ENCODE measurements at places on chromosomes 12 and 14.

DNA sequence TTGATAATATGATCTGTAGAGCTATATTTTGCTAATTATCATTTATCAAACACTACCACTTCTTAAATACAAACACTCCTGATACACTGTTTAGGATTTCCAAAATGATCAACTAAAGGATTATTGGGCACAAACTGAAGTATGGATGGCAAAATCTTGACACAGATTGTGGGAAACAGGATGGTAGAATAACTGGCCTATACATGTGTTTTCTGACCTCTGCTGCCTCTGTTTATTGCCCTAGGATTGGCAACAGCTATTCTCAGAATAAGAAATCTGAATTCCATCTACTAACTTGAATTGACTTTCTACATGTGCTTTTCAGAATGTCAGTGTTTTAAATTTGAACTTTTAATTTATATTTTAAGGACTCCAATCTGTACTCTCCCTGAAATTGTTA, 209.1 kb downstream of the MED13L start:
- no peak for DNase-seq

DNA sequence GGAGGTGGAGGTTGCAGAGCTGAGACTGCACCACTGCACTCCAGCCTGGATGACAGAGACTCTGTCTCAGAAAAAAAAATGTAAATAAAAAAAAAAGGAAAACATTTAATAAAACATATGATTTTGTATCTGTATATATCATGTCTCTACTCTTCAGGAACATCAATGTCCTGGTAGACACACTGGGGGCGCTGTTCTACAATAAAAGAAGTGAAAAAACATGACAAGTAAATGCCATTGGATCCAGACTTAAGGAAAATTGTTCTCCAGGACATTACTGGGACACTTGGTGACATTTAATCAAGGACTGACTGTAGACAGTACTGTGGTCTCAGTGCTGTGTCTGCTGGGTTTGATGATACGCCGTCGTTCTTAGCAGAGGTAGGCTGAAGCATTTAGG, 15.5 kb upstream of the KLC1 start:
- no peak for DNase-seq

GRCh38 chr12:116556964-116557698, 2.0 kb upstream of the MAP1LC3B2 start:
- DNase-seq, result no peak

- DNase-seq, result no peak
Observed at GRCh38 chr12:113802000-113802749, 163.9 kb downstream of the RBM19 start.

All from left lobe of liver (tissue), 2 donors.